ENCODE measurements at places on chromosomes 1 and 21.

- no peak for DNase-seq
Measured at GRCh38 chr1:147551036-147551435, 9.7 kb downstream of the BCL9 start.

DNA sequence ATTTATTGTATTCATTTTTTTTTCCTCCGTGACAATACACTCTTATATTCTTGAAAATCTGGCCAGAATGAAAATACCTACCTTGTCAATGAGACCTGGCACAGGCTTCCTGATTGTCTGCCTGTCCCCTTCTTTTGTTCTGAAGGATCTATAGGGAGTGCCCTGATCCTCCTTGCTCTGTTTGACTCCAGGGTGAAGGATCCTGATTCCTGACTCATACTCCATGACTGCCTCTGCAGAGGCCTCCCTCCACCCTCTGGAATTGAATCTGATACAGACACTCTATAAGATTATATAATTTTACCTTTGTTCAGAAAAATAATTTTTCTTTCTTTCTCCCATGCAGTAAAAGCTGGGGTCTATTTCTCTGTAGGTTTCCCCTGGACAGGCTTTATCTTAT, 116.2 kb downstream of the HMCN1 start:
- DNase-seq = no peak

- DNase-seq = no peak
Measured at GRCh38 chr1:5393603-5394002, 598.6 kb downstream of the NPHP4 start.

DNA sequence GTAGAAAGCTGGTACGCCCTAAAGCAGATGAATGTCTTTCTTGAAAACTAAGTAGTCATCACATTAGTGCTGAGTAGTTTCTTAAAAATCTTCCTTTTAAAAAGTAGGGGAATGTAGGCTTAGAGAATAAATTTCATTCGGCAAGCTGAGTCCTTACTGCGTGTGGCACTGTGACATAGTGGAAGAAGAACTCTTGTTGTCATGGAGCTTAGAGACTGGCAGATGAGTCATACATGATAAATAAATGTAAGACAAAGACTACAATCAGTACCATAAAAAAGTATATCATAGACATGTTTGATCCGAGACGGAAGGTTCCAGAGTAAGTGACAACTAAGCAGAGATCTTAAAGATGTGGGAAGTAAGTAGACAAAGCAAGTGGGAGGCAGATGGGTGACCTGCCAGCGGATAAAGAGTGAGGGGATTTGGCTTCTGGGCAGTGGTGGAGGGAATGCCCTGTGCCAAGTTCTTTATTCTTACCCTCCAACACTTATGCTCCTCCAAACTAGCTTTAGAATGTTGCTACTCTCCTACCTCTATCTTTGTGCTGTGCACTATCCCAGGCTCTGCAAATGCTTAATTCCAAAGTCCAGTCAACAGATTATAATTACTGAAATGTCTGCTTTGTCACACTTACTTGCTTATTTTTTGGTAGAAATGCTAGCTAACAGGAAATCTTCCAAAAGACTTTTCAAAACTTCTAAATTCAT, 608.5 kb upstream of the USP24 start:
- no peak for DNase-seq

GRCh38 chr1:30571380-30571779, 152.0 kb downstream of the MATN1 start:
- no peak for DNase-seq

Data from activated T-helper 1 cell treated with Interleukin-2 at 50 U/mL for 16 hours (primary cell).